ENCODE measurements at places on chromosomes 4 and X. TPM values are rescaled to one million over a fixed set of nuclear protein-coding genes. Genes with fewer than 3 reads are reported as not detected.

DNA sequence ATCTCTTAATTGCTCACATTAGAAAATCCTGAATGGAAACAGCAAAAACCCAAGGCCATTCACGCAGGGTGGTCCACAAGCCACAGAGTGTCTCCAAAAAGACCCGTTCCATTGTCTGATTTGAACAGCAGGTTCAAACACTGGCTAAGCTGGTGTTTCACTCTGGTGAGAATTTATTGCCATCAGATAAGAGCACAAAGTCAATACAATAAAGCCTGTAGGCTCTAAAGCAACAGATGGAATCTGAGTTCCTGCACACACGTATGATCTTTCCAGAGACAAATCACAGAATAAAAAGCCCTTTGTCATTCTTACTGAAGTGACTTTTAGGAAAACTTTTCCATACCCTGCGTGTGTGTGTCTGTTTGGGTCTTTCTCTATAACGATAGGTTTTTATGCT lies 5.1 kb upstream of the SFRP2 start:
- no peak for DNase-seq

The CSAG1 gene
- total RNA-seq: not detected

GRCh38 chr4:8316251-8316771 lies 46.8 kb downstream of the HTRA3 start:
- peak; percentile 24 for DNase-seq

The OGT gene
- 225 TPM for total RNA-seq

DNA sequence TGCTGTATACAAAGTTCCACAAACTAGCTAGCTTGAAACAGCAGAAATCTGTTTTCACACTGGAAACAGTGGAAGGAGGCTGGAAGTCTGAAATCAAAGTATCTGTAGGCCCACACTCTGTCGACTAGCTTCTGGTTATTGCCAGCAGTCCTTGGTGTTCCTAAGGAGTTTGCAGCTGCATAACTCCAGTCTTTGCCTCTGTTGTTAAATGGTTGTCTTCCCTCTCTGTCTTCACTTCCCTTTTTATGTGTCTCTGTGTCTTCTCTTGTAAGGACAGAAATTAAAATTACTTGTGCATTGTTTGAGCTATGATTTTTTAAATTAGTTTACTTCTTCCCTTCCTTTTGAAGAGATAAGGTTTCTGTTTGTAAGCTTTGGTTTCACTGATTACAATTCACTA lies 8.2 kb downstream of the MTHFD2L start:
- no peak for DNase-seq

The LRPAP1 gene
- 145 TPM for total RNA-seq

The SYTL5 gene
- 8.2 TPM for total RNA-seq

GRCh38 chr4:11152684-11153083 lies 276.0 kb downstream of the HS3ST1 start:
- DNase-seq: no peak

The AMER1 gene
- 7.6 TPM for total RNA-seq
